Fibroblast of skin of left biceps (primary cell): ENCODE measurements at places on chromosomes 1 and 21.

- DNase-seq: no peak
These were observed 158.2 kb upstream of the KLHDC7A start for GRCh38 chr1:18322368-18323032.

- DNase-seq: no peak
These were observed 272.1 kb downstream of the GRIK1 start for GRCh38 chr21:29667651-29668050.

DNA sequence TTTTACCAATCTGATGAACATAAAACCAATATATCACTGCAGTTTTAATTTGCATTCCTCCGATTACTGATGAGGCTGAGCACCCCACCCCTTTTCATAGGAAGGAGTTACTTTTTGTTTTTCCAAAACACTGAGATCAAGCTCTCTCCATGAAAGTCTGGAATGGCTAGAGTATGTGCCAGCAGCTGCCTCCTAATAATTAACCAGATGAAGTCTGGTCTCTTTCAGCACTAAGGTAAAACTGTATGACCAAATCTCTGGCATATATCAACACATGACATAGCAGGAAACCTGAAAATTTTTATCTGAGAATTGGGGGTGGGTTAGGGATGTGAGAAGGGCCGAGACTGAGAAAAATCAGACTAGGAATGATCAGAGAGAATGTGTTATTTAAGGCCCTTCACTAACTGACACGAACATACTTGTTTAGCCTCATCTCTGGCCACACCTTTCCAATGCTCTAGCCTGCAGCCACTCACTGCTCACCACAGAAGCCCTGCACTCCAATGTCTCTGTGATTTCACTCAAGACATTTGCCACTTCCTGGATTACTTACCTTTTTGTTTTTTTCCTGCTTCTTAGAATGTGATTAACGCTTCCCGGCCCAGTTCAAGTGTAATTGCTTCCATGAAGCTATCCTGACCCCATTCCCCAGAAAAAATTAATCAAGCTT lies 34.7 kb downstream of the WASF2 start:
- DNase-seq: no peak

- no peak for DNase-seq
These were observed 8.6 kb upstream of the ITGB2 start for GRCh38 chr21:44929242-44929798.

DNA sequence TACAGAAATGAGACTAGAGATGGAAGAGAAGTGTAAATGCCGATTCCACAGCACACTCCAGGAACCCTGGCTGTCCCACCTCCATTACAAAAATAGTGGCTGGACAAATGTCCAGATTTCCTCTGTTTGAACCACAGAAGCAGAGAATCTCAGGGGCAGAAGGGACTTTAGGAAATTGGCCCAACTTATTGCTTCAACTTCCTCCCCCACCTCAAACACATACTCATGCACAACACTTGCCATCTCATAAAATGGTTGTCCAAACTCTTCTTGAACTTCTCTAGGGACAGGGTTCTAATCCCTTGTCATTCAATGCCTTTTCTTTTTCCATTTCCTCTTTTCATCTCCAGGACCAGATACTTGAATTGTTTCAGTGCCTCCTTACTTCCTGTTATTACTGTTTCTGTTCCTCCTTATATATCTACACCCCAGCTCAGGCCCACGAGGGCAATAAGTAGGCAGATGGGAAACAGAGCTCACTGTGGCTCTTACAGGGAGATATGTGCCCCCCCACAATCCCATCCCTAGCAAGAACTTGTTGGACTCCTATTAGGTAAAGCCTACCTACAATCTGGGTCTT lies 8.5 kb upstream of the B4GALT3 start:
- no peak for DNase-seq

GRCh38 chr1:155871390-155871789 lies 12.0 kb downstream of the SYT11 start:
- no peak for DNase-seq

DNA sequence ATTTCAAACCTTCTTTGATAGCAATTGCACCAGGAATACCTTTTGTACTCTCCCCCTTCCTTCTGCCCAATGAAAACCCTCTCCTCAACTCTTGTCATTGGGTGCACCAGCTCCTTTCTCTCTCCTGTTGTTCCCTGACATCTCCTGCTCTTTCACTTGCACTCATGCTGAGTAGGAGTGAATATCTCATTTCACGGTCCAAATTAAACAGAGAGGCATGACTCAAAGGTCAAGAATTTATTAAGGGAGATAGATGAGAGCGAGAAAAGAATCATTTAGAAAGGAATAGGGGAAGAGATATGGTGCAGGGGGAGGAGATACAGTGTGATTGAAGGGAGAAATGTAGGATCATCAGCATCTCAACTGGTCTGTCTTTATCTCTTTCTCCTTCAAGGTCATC lies 22.1 kb downstream of the AIM2 start:
- DNase-seq: no peak

DNA sequence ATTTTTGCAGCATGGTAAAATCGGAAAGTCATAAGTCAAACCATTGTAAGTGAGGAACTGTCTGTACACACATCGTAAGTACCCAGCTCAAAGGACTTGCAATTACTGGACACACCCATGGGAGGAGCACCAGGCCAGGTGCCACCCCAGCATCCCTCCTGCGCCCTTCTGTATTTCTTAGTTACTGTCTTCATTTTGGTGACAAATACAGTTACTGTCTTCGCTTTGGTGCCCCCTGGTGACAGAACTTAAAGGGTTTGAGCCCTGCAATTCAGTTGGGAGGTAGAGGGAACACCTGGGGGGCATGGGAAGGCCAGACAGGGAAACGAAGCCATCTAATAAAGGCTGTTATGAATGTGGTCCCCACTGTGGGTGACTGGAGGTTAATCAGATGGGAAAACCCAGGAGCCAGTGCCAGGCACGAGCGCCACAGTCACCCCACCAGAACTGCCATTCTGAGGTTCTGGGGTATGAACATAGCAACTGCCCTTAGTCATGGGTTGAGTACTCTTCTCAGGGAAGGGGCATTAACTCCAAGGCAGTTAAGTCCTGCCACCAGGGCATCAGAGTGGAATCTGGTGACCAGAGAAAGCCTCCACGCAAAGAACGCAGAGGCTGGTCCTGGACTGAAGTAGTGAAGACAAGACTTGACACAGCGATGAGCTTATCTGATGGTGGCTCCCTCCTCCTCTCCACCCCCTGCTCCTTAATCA lies 612.9 kb downstream of the PTPRU start:
- peak; percentile 1 for DNase-seq

- DNase-seq: no peak
These were observed 78.9 kb downstream of the RAP1GAP start for GRCh38 chr1:21590126-21590880.

GRCh38 chr1:173779936-173780335 lies 44.5 kb upstream of the DARS2 start:
- peak; percentile 3 for DNase-seq

- no peak for DNase-seq
These were observed 315.0 kb upstream of the LRRC7 start for GRCh38 chr1:69252696-69253095.

DNA sequence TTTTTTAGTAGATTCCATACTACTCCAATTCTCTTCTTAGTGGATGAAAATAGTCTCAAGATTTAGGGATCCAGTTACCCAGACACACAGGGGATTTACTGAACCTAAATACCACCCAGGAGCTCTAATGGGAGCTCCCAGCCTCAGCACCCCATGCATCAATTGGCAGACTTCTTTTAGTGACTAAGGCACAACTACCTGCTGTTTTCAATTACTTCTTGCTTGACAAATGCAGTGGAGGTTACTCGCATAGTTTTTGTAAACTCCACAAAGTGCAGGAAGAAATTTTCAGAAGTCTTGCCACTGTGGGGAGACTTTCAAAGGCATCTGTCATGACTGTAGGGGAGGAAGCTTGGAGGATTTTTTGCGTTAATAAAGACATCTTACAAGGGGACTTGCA lies 35.5 kb upstream of the MAP10 start:
- no peak for DNase-seq
